ENCODE measurements at places on chromosomes 2 and 18.
A peak's percentile ranks its signal among the peaks of the same experiment; 100 is the strongest.

- DNase-seq, result no peak
Measured at GRCh38 chr2:172087780-172088244, 2.5 kb downstream of the DLX1 start.

- no peak for DNase-seq
Measured at GRCh38 chr2:233802132-233802815, 24.1 kb downstream of the MROH2A start.

DNA sequence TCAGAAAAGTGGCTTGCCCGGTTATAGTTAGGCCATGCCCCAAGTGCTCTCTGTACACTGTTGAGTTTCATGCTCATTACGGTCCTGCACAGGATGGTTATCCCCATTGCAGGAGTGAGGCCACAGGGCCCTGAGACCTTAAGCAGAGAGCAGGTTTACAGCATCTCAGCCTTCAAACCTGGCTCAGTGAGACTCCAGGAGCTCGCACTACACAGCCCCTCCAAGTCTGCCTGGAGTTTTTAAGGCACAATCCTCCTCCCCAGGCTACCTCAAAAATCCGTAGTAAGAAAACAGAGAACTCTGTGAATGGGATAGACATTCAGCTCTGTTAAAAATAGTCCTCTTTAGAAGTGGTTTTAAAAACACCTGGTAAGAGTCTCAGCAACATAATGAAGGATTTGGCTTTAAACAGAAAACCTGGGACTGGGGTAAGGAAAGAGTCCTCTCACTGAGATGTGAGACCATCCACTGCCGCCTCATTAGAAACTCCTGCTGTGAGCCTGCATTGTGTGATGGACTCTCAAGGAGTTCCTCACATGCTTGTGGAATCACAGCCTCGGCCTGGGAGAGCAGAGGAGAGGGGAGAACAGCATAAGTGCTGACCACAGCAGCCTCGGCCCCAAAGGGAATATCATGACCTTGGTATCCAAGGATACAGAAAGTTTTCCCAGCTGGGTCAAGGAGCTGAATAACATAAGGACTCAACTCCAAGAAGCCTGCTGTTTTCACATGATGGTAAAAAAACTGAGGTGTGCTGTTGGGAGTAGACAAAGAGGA, 214.8 kb downstream of the ATAD2B start:
- no peak for DNase-seq

DNA sequence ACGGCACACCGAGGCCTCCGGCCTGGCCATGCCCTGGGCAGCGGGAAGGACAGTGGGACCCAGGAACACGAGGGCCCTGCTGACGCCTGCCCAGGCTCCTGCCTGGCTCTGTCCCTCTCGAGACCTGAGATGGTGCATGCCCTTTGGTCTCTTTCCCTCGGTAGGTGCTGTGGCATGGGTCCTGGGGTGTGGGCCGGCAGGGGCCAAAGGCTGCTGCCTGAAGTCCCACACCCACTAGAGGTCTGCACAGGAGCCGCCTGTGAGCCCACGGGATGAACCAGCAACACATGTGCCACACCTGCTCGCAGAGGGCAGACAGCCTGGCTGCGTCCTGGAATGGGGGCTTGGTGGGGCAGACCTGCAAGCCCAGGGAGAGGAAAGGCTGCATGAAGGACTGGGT, 73.3 kb downstream of the NDUFA10 start:
- DNase-seq, result no peak

DNA sequence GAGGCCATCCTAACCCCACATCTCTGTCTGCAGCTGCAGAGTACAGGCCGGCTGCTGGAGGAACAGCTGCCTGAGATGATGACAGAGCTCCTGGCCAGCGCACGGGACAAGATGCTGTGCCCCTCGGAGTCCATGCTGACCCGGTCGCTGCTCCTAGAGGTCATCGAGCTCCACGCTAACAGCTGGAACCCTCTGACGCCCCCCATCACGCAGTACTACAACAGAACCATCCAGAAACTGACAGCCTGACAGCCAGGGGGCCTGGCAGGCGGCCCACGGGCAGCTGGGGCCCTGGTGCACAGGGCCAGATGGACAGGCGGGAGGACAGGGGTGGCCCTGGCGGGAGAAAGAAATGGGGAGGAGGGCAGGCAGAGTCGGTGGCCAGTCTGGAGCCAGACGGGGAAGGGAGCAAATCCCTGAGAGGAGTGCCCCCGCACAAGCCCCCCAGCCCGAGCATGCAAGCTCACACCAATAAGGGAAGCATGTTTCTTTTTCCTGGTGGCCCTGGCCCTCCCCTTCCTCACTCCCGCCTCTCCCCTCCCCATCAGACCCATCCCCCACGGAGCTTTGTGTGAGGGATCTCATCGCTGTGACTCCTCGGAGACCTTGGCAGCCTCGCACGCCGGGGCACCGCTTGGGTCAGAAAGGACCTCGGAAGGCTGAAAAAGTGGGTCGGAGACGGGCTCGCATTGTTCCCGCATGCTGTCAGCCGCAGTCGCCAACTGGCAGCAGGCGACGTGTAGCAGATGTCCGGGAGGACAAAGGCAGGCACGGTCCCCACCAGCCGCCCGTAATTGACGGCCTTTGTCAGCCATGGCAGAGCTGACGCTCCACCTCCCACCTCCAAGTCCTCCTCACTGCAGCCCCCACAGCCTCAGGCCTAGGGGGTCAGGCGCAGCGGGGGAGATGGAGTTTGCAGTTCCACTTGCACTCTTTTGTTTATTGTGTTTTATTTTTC, 91.2 kb downstream of the SMAD7 start:
- DNase-seq, result peak; percentile 70

- no peak for DNase-seq
Measured at GRCh38 chr2:118834901-118835745, 12.3 kb downstream of the EN1 start.

- no peak for DNase-seq
Measured at GRCh38 chr18:67432806-67433205, 83.7 kb downstream of the DSEL start.

DNA sequence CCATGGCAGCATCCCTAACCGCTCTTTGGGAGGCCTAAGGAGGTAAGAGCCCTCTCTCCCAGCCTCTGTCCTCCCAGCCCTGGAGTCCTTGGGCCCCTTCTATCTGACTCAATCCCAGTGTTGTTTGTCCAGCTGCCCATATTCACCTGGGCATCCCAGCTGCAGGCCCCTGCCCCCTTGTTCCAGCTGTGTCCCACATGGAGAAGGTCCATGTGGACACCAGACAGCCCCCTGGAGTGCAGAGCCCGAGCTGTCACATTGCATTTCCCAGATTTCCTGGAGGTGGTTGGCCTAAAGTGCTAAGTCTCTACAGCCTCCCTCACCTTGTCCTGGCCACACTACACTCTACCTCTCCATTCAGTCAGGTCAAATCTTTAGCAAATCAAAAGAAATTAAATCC, 42.5 kb downstream of the PSD4 start:
- DNase-seq, result no peak

GRCh38 chr2:191247381-191248057, 2.3 kb downstream of the MYO1B start:
- no peak for DNase-seq

DNA sequence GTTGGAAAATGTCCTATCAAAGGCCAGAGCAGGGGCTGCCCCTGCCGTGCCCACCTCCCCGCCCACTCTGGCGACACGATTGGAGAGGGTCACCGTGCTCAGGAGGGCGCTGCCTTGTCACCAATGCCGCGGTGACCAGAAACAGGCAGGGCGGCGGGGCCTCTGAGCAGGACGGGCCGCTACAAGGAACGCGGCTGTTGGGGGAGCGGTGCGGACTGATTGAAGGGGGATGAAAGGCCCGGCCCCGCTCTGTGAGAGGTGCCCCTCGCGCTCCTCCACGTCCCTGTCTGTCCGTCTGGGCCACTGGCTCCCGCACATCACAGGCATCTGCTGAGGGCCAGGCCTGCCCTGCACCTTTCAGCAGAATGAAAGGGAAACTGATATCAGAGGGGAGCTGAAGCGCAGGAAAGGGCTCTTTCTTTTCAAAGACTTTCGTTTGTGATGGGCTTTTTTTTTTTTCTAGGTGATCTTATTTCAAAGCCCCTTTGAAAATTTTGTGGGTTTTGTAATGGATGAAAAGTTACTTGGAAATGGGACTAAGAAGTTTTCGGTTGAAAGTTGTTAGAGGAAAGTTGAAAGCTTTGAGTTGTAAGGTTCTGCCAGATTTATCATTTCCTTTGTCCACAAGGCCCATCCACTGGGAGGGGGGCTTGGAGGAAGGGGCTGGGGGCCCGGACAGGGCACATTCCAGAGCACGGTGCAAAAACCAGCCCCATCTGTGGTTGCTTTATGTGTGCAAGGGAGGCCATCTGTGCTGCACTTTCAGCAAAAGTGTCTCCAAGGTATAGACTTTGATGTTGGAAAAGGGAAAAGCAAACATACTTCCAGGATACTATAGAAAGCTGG, 244.2 kb downstream of the KLHL29 start:
- DNase-seq, result no peak

DNA sequence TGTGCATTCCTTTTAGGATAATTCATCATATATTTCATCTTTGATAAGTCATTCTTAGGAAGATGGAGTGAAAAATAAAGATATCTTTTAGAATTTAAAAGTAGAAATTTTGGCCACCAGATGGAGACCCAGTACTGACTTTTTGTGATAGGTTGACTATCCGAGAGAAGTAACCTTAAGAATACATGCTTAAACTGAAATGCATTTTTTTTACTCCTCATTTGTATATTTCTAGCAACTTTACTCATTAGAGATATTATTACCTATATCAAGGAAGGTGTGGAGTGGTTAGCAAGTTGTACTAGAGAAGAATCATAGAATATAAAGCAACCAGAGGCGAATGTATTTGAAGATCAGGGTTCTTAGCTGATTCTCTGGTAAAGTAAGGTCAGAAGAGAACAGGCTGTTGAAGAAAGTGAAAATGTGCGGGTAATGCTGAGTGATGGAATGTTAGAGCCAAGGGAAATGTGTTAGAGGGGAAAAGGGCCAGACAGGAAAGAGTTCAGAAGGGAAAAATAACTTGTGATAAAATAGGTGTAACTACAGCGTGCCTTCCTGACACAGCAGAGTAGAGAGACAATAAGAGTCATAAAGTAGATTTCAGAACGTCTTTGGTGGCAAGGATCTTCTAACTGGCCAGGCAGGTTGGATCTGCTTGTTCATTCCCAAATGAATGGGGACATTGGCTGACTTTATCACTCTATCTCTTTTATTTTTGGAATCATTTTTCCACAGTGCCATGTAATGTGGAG, 52.3 kb downstream of the TDRD15 start:
- no peak for DNase-seq

GRCh38 chr18:8874872-8875271, 169.5 kb downstream of the MTCL1 start:
- no peak for DNase-seq

- no peak for DNase-seq
Measured at GRCh38 chr2:199144036-199144435, 313.7 kb downstream of the SATB2 start.

- no peak for DNase-seq
Measured at GRCh38 chr2:1418566-1418965, 5.3 kb downstream of the TPO start.

DNA sequence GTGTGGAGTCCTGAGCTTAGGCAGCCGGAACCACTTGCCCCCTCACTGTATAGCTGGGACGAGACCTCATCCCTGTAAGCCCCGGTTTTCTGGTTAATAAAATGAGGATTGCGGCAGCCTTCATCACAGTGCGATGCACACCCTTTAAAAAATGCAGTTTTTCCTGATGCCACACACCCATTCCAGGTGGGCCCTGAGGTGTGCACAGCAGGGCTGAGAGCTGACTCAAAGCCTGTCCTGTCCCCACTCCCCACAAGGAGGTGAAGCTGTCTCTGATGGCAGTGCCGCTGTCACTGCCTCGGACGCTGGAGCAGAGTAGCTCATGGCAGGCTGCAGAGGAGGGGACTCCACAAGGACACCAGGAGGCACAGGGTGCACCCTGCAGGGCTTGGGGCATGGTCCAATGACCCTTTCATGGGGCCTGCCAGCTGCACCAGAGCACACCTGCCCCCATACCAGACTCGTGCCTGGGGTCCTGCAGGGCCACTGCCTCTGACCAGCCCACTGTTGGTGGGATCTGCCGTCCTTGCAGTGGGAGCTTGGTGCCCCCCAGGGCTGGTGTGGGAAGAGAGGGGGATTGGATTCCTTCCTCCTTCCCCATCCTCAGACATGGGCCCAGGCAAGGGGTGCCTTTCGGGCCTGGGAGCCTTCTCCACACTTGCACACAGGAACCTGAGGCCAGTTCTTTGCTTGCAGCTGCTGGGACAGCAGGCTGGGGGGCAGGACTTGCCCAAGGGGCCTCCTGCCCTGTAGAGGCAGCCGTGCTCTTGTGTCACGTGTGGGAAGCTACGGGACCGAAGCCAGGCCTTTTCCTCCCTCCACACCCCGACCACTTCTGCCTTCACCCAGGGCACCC, 22.8 kb downstream of the GPC1 start:
- DNase-seq, result no peak

- no peak for DNase-seq
Measured at GRCh38 chr2:26356771-26357170, 10.2 kb upstream of the ADGRF3 start.

GRCh38 chr2:102437122-102437521, 14.2 kb downstream of the IL18RAP start:
- no peak for DNase-seq

DNA sequence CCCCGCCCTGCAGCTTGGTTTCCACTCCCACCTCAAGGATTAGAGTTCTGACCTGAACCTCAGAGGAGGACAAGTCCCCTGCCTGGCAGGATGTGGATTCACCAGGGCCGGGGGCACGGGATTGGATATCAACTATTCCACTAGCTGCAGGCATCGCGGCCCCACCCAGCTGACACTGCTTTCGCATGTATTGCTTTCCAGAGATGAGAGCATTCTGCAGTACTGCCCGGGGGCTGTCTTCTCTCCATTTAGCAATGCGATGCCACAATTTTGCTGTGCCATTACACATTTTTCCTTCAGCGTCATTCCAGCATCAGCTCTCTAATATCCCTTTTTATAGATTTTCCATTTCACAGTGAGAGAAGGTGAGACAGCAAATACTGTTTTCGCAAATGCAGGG, 42.0 kb downstream of the CTIF start:
- DNase-seq, result no peak

GRCh38 chr2:237380768-237381167, 33.2 kb downstream of the COL6A3 start:
- DNase-seq, result no peak

GRCh38 chr2:30530346-30530745, 83.3 kb downstream of the LCLAT1 start:
- DNase-seq, result no peak

GRCh38 chr18:55265130-55265675, 305.9 kb upstream of the CCDC68 start:
- DNase-seq, result no peak

GRCh38 chr2:25895018-25895417, 16.7 kb upstream of the ASXL2 start:
- no peak for DNase-seq

GRCh38 chr2:150732064-150732463, 244.6 kb upstream of the RND3 start:
- no peak for DNase-seq

DNA sequence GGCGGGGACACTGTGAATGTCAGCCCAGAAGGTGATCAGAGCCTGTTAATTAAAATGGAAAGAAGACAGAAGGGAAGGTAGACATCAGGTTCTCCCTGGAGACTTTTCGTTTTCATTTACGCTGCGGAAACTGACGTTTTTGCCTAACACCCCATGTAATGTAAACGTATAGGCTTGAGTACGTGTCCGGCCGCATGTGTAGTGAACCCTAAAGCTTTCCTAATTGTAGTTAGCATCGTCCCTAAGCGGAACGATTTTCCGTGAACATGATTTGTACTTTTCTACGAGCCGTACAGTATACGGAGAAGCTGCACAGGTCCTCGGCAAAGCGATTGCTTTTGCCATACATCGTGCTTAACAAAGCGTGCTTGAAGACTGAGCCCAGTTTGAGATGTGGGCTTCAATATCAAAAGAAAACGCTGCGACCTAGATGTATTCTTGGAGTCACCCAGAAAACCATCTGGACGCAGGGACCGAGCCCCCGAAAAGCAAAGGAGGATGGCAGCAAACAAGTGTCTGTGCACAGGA, 284 bp downstream of the TIMM21 start:
- DNase-seq, result no peak

Measured in right renal pelvis (tissue), 4 donors.